ENCODE measurements at places on chromosomes 7 and 10.
A peak's percentile ranks its signal among the peaks of the same experiment; 100 is the strongest.

GRCh38 chr7:7642081-7642480, 1.5 kb downstream of the UMAD1 start:
- no peak for DNase-seq

GRCh38 chr7:128242661-128243060, 1.6 kb downstream of the LEP start:
- no peak for DNase-seq

- DNase-seq, result no peak
Observed at GRCh38 chr10:103673606-103674005, 180.1 kb downstream of the NEURL1 start.

- no peak for DNase-seq
Observed at GRCh38 chr7:26514633-26515032, 223.0 kb downstream of the SNX10 start.

GRCh38 chr10:71971769-71972555, 7.8 kb downstream of the CHST3 start:
- DNase-seq, result no peak

GRCh38 chr7:34075523-34076370, 170.4 kb downstream of the BMPER start:
- DNase-seq, result no peak

GRCh38 chr10:28254290-28254985, 48.4 kb downstream of the MPP7 start:
- DNase-seq, result no peak

- DNase-seq, result peak; percentile 6
Observed at GRCh38 chr10:14200698-14201544, 129.8 kb downstream of the FRMD4A start.

DNA sequence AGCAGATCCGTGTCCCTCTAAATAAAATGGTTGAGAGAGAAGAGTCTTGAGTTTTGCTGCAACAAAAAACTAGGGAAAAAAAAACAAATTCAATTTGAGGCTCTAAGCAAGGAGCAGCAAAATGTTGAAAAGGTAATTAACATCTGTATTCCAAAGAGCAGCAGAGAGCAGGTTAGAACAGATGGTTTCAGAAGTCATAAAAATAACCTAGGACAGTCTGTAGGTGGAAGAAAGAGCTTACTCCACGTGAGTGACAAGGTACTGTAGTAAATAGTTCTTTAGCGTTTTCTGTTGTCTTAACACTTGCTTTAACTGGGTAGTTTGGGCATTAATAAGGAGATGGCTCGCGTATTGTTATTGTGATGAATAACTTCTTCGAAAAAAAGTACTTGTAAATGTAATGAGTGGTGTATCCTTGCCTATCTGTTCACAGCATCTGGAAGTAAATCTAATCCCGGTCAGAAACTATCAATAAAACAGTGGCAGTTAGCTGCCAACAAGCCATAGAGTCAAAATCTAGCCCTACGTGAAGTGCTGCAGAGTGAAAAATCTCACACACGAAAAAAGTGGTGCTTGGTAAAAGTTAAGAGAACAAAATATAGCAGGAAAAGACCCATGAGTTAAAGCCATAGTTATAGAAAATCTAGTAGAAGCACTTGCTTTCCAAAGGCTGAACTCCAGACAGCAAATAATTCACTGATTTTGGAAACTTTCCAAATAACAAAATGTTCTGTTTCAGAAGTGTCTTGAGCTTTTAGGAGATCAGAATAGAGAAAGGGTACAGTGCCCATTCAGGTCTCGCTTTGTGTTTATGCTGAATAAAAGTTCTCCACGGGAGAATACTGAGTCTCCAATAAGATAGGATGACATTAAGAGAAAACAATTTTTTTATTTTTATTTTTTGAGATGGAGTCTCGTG, 49.3 kb upstream of the PARD3 start:
- DNase-seq, result no peak

DNA sequence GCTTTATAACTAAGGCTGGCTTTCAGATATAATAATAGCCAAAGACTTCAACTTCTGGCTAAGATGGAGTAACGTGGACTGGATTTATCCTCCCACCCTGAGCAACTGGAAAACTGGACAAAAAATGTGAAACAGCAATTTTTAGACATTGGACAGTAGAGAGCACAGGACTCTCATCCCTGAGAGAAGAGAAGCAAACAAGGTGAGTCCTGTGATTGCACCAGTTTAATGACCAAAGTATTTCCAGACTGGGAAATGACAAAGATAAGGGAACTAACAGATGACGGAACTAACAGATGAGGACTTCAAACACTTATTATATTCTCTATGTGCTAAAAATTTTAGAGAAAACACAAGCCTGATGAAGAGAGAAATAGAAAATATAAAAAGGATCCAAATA, 175.7 kb upstream of the SLC25A13 start:
- DNase-seq, result no peak

GRCh38 chr10:103605359-103606096, 112.0 kb downstream of the NEURL1 start:
- DNase-seq, result peak; percentile 70

DNA sequence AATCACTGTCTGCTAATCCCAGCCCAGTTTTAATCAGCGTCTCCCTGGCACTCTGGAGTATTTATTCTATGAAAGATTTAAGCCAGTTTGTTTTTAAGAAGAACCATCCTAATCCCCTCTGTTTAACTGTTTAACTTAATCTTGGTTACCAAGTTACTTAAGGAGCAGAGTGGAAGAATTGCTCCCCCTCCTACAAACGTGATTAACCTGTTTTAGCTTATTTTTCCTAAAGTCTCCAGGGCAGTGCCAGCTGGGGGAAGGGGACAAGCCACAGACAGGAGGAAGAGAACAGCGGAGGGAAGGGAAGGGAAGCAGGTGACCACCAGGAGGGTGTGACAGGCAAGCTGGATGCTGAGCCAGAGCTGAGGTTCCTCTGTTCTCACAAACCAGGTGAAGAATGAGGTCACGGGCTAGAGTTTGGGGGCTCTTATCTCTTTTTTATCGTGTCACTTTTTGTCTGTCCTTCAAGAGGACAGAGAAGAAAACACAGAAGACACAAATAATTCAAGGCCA, 1.7 kb downstream of the SLC13A4 start:
- DNase-seq, result no peak

DNA sequence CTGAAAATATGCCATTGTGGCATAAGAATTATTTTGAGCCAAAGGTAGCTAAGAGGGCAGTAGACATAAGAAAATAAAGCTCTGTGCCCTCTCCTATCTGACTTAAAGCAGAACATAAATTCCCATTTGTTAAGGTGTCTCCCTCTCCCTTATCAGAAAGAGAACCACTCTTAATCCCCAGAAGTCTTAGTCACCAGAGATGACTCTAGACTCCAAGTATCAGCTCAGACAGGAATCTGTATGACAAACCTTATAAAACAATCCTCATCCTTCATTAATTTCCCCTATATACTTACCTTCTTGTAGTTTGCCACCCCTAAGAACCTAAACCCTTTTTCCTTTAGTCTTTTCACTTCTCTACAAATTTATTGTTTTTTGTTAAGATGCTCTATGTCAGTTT, 21.8 kb upstream of the PIP4K2A start:
- DNase-seq, result no peak

DNA sequence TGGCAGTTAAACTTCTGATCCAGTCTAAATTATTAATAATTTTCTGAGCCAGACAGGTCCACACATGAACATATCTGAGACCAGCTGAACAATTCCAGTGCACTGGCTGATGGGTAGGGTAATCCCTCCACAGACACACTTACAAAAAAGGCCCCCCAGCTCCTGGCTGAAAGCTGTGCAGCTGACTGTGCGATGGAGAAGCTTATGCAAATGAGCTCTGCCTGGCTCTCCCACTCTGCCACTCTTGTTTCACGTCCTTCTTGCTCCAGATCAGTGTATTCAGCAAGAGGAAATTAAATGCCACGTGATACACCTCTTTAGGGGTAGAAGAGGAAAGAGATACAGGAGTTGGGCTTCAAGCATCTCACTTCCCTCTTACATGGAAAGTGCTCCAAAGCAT, 76.4 kb upstream of the FEZF1 start:
- DNase-seq, result no peak

DNA sequence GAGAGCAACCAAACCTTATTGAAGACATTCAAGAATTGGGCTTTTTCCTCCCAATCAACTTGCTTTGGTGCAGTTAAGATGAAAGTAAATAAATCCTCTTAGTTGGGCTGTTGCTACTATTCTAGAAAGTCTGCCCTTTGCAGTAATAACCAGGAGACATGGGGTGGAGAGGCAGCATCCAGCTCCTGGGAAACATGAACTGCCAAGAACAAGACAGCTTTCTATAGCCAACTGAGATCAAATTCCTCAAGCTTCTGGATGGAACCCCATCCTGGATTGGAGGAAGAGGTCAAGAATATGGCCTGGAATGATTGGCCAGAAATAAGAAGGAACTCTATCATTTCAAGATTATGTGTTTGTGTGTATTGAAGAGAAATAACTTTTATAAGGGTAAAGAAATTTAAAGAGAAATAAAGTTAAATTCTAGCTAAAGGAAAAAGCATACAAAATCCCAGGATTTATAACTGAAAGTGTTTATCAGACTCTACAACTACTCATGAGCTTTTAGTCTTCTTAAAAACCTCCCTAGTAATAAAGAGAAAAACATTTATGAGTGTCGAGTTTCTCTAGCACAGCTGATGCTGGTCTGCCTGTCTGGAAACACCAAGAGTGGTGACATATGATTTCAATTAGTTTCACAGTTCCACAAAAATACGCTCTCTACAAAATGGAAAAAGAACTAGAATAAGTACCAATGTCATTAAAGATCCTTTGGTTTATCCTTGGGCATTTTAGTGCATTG, 70.1 kb upstream of the COL1A2 start:
- DNase-seq, result no peak

GRCh38 chr7:121797657-121798452, 75.1 kb upstream of the PTPRZ1 start:
- no peak for DNase-seq

DNA sequence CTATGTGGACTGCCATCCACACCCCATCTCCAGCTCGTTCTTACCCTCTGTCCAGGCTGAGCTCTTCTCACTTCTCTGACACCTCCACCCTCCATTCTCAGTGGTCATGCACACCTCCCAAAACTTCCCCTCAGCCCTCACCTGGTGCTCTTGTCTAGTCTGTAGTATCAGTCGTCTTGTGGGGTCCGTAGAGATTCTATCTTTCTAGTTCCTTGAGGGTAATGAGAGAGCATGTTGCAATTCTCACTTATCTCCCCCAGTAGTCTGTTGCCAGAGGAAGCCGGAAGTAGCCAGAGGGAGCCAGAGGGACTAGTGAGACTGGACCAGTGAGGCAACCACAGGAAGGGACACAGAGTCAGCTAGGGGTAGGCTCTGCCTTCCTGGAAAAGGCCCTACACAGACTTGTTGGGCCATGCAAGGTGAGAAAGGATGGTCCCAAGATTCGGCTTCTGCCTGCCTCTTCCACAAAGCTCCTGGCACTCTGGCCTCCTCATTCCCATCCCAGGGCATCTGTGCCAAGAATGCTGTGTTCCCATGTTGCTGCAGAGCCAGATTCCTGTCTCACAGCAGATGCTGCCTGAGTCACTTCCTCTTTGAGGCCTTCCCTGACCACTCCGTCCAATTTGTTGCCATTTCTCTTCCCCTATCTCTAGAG, 50.6 kb upstream of the DUSP5 start:
- DNase-seq, result peak; percentile 73

DNA sequence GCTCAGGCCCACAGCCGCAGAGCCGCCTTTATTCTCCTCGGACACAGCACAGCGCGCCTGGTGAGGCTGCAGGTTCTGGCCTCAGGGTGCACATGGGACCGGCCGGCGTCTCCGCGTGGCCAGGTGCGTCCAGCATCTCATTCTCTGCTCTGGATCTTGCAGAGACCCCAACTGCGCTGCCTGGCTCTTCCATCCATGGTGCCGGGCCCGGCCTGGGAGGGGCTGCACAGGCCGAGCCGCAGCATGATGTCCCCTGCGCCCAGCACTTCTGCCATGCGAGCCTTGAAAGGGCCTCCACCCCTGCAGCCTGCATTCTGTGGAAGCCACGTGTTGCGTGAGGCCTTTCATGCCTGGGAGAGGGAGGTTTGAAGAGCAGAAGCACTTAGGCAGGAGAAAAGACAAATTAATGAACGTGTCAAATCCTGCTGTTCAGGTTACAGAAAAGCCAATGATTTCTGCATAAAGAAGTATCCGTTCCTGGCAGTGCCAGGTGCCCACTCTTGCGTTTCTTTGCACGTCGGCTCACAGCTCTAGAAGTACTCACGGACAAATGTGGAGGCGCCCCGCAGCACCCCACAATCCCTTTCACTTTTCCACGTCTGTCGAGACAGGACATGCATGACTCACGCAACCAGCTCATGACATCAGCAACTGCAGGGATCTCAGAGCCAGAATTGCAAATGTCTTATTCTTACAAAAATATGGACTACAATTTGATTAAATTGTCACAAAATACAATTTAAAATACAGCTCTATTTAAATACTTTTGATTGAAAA, 571.4 kb downstream of the DNAJB6 start:
- no peak for DNase-seq

GRCh38 chr7:70830426-70830825, 301.5 kb upstream of the GALNT17 start:
- DNase-seq, result no peak

GRCh38 chr7:1709900-1710299, 39.8 kb downstream of the ELFN1 start:
- DNase-seq, result no peak

- no peak for DNase-seq
Observed at GRCh38 chr7:4794591-4795350, 19.3 kb downstream of the AP5Z1 start.

DNA sequence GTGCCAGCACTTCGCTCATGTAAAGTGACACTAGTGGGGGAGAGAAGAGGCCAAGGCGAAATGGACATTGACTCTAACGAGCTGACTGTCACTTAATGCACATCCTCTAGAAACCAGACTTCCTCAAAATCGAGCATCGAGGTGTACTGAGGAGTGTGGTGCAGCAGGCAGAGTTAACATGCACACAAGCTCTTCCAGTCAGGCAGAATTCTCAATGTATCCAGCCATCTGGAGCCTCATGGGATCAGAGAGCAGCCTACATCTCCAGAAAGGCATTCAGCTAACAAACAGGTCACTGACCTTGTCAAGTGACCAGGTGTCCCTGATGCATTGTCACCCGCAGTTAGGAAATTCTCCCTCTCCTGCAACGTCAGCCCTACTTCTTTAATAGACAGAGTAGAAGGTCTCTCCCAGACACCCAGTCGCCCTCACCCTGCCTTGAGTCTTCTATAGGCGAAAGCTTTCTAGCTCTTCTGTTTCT, 259.8 kb upstream of the AOAH start:
- DNase-seq, result no peak

GRCh38 chr10:128263891-128264688, 137.9 kb upstream of the MKI67 start:
- peak; percentile 75 for DNase-seq

DNA sequence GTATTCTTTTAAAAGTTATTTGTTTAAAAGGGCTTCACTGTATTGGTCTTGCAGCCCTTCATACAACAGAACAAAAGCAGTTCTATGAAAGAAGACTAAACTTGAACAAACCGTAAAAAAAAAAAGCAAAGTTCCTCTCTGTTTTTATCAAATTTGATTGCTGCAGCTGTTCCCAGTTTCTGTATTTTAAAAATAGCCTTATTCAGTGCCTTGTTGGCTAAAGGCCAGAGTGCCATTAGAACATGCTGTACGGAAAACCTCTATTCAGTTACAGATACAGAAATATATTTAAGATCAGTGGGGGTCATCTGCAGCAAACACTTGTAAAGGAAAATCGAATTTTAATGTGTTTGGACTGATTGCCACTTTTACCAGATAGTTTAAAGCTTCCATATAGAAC, 207.8 kb upstream of the ETV1 start:
- DNase-seq, result no peak

- no peak for DNase-seq
Observed at GRCh38 chr10:11881030-11881476, 57.9 kb downstream of the PROSER2 start.

Measured in suppressor macrophage treated with lipopolysaccharide for 1 hour (primary cell).